ENCODE measurements at places on chromosomes 4 and X.

GRCh38 chr4:44554768-44555167 lies 96.7 kb downstream of the YIPF7 start:
- DNase-seq: no peak

DNA sequence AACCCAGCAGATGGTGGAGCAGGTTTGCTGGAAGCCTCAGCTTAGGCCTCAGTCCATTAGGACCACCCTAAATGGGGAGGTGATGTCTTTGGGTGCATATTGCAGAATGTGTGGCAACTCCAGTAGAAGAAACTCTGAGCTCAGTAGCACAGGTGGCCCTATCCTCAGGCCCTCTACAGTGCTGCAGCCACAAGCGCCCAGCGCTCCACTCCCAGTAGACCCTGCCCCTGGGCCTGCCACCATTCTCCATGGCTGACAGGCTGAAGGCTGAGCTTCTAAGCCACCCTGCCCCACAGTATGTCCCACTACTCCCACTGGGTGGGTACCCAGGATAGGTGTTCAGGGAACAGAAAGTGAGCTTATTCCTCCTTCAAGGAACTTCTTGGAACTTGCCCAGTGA lies 162.8 kb upstream of the MAMLD1 start:
- DNase-seq: no peak

DNA sequence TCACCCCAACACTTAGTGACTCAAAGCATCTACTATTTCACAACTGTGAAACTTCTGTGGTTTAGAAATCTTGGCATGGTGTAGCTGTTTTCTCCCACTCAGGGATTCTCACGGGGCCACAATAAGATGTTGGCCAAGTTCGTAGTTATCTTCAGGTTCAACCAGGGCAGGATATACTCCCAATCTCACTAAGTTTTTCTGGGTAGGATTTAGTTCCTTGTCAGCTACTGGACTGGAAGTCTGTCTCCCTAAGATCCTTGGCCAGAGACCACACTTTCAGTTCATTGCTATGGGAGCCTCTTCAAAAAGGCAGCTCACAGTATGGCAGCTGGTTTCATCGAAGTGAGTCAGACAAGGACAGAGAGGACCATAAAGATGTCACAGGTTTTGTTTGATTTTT lies 111.7 kb upstream of the PDHA2 start:
- DNase-seq: no peak

- DNase-seq: no peak
Measured at GRCh38 chrX:108044554-108045256, at the start of gene VSIG1. Gene VSIG1, plus strand, starts transcription at chrX:108045065. Its CDS starts 66 bp downstream, at chrX:108045131.

GRCh38 chr4:2254665-2255500 lies 7.0 kb downstream of the MXD4 start:
- DNase-seq: no peak

DNA sequence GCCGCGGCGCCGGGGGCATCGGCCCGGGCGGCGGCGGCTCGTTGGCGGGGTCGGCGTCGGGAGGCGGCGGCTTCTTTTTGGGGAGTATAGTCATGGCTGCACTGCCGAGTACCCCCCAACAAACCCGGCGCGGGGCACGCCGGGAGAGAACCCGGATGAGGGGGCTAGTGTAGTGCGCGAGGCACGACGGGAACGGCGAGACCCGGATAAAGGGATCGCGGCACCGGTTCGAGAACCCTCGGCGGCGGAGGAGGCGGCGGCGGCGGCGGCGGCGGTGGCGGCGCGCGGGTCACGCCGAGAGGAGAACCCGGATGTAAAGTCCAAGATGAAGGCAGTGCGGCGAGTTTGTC lies at the start of gene OTUD5:
Gene OTUD5, minus strand, starts transcription at position 131 of the 350 bp plus-strand sequence. Its CDS starts 37 bp downstream, at position 94.
- DNase-seq: peak; percentile 75

DNA sequence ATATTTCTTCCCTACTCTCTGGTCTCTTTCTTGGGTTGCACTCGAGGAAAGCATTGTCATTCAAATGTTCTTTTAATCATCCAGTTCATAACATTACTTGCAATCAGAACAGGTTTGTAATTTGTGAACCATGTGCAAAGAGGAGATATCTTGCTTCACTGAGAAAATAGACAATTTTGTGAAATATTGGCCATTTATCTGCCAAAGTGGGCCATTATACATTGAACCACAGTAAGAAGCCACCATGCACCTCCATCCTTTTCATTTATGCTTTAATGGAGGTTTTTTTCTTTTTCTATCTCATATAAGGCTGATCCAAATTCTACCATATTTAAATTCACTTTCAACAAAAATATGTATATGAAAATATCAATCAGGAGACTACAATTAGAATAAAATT lies 335.3 kb upstream of the AADAT start:
- no peak for DNase-seq

GRCh38 chr4:145804116-145804515 lies 124.2 kb downstream of the C4orf51 start:
- no peak for DNase-seq

GRCh38 chrX:153819384-153820040 lies 10.8 kb downstream of the PDZD4 start:
- DNase-seq: peak; percentile 28
